ENCODE measurements at places on chromosomes 4 and X. TPM values are rescaled to one million over a fixed set of nuclear protein-coding genes. Genes with fewer than 3 reads are reported as not detected.
A peak's percentile ranks its signal among the peaks of the same experiment; 100 is the strongest.

The PPP2R3B gene
- total RNA-seq: 28.2 TPM

The BEND2 gene
- total RNA-seq: not detected

The F11 gene
- total RNA-seq: not detected

The PNMA5 gene
- 0.10 TPM for total RNA-seq

The CCSER1 gene
- total RNA-seq: 12.3 TPM

The GABRG1 gene
- total RNA-seq: not detected

The MAGEA11 gene
- total RNA-seq: not detected

The HPGD gene
- 33.7 TPM for total RNA-seq

The MAGEB2 gene
- total RNA-seq: not detected

The NUP54 gene
- 43.6 TPM for total RNA-seq

The CT45A5 gene
- not detected for total RNA-seq

The MAGED4B gene
- total RNA-seq: not detected

The GRIA3 gene
- total RNA-seq: not detected

DNA sequence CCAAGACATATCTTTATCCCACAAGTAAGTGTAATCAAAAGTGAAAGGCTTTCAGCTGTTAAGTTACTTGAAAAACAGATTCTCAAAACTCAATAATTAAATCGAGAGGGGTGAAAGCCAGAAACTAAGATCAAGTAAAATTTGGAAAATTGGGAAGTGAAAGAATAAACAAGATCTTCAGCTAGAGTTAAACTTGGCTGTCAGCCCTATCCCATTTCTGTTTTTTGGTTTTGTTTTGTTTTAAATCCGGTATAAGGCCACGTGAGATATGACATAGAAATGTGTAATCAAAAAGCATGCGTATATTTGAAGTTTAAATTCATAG is 856.8 kb downstream of the STIM2 start:
- no peak for DNase-seq

DNA sequence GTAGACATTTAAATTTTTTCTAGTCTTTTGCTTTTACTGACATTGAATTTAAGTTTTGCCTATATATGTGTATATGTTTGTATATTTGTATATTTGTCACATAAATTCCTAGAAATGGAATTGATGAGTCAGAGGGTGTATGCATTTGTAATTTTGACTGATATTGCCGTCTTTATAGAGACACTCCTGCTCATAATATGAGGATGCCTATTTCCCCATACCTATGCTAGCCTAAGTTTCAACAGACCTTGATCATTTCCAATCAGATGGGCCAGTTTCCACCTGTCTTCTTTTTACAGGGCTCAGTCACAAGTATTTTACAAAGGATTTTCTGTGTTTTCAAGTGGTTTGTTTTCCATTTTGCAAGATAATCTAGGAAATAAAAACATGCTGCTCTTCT is 10.8 kb downstream of the PDLIM5 start:
- DNase-seq: no peak

DNA sequence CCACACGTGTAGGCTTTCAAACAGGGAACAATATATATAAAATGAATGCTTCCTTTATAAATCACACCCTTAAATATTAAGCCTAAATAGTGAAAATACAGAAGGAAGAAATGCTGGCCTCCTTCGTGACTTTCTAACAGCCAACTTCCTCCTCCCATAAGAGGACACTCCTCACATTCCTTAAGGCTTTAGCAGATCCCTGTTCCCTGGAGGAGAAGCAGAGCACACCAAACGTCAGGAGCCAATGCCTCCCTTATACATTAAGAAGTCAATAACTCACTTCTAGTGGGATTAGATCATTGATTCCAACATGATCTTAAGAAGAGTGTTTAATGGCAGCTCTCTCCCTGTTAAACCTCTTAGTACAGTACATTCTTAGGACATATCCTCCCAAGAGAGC is 108.4 kb upstream of the FAM241A start:
- DNase-seq: no peak

- DNase-seq: no peak
Observed at GRCh38 chrX:9447906-9448305, 17.0 kb upstream of the TBL1X start.

DNA sequence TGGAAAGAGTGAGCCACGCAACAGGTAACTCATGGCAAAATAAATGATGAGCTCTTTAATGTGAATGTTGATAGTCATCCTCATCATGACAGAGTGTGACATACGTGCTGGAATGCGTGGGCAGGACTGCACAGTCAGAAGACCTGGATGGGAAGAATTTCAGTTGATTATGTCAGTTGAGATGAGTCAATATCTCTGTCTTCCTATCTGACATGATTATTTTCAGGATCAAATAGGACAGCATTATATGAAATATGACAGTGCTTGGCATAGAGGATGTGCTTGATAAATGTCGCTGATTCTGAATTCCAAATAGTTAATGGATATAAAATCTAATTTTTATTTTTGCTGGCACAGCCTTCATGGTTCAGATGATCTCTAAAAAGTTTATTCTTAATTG is 95.1 kb downstream of the IL15 start:
- no peak for DNase-seq

- DNase-seq: no peak
Observed at GRCh38 chr4:104979083-104979760, 167.5 kb upstream of the TET2 start.

GRCh38 chrX:11698702-11699101 is 33.0 kb upstream of the ARHGAP6 start:
- DNase-seq: no peak

DNA sequence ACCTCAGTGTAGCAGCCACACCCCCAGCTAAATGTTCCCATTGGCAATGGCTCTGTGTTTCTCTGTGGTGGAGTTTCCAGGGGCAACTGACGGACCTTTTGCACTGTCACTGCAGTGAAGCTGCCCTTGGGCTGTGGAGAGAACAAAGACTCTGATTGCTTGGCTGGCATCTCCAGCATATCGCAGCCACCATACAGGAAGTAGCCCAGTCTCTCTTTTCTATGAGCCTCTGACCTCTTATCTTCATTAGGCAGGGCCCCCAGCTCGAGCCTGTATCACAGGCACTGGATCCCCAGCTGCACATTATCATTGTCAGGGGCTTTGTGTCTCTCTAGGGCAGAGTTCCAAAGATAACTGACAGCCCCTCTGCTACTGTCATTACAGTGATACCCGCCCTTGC is 483.5 kb downstream of the ARAP2 start:
- DNase-seq: no peak

GRCh38 chr4:101265816-101266172 is 81.5 kb downstream of the PPP3CA start:
- DNase-seq: peak; percentile 40

DNA sequence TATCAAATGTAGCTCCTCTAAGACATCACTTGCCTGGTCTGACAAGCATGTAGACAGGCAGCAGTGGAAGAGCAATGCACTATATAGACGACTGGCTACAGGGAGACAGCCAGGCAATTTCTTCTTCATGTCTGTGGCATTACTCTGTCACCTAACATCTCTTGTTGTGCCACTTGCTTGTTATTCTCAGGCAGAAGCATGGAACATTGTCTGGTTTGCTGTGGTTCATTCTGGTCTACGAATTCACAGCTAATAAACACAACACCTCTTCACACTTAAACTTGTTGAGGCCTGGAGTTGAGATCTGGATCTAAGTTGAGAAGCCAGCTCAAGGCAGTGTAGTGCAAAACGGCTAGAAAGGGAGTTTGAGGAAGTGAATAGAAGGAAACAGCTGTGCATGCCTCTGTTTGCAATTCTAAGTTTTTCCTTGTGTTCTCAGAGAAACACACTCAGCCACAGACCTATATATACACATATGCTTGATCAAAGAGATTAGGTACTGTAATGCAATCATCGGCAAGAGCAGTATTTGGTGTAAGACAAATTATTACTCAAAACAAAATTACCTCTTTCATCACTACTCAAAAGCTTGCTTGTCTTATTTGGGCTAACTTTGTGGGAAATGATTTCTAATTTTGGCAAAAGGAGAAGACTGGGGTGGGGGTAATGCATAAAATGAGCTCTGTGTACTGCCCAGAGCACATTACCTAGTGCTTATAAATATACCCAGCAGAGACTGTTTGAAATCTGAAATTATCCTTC is 243.8 kb downstream of the PPP3CA start:
- peak; percentile 57 for DNase-seq

GRCh38 chr4:180953572-180953971 is 1289.6 kb upstream of the TENM3 start:
- DNase-seq: no peak

DNA sequence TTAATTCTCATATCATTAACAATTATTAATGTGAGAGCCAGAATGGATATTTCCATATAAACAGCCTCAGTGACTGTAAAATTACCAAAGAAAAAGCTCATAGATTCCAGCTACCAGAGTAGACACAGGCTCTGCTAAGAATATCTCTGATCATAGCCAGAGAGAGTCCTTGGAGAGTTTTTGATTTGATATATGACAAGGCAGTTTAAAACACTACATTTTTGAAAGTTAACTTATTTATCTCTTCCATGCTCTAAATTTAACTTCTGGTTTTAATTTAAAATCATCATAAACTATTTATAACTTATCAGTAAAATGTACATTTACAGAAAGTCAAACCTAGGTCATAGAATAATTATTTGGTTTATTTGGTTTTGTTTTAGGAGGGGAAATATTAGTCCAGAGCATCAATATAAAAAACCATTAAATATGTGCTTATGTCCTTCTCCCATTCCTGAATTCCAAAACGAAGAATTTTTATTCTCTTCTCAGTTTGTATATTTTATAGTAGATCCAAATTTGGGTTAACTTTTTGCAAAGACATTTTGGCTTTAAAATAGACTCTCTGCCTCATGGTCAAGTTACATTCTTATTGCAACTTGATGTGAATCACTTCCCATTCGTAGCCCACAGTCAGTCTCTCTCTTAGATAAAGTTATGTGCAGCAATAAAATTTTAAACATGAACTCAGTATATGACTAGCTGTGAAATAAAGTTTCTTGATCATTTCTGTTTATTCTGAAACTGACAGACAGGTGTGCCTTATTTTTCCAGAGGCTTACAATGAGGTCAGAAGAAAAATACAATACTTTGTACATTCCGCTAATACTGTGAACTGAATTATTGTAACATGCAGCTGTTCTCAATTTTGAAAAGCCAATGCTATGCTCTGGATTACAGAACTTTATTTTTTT is 267.1 kb downstream of the PAPSS1 start:
- DNase-seq: no peak

DNA sequence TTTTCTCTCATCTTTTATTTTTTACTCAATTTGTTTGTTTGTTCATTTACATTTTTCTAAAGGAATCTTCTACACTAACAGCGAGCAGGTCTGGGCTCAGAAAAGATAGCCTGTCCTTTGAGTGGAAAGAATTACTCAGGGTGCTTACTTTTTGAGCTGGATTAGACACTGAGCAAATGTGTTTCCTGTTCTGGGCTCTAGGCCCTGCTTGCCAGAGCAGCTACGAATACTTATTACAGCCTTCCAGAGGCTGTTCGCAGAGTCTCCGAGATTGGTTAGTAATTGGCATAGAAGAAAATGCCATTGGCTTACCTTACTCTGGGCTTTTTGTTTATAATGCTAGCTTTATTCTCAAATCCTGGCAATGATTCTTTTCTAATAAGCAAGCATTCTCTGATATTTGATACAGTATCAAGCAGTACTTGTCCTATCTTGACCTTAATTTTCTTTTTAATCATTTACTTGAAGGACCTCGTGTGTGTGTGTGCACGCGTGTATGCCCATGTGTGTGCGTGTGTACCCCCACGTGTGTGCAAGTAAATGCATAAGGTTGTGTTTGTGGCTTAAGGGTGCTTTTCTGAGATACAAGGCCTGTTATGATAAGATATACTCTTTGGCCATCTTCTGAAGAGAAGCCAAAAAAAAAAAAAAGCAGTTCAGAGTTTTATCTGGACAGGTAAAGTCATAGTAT is 76.2 kb upstream of the GRXCR1 start:
- DNase-seq: no peak

DNA sequence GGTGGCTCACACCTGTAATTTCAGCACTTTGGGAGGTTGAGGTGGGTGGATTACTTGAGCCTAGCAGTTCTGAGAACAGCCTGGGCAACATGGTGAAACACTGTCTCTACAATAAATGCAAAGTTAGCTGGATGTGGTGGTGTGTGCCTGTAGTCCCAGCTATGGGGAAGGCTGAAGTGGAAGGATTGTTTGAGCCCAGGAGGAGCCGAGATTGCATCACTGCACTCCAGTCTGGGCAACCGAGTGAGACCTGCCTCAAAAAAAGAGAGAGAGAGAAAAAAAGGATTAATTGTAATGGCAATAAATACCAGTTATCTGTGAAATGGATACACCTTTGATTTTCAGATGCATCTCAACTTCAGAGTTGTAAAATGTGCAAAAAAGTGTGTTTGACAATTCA is 58.8 kb downstream of the SPRY1 start:
- DNase-seq: no peak

- DNase-seq: no peak
Observed at GRCh38 chr4:179836179-179837075, 2394.2 kb upstream of the AGA start.

GRCh38 chr4:11543706-11544105 is 115.0 kb upstream of the HS3ST1 start:
- DNase-seq: peak; percentile 73

- no peak for DNase-seq
Observed at GRCh38 chr4:14865804-14866203, 136.5 kb upstream of the CPEB2 start.

GRCh38 chr4:79331126-79331876 is 5.4 kb upstream of the NAA11 start:
- peak; percentile 76 for DNase-seq

- no peak for DNase-seq
Observed at GRCh38 chr4:125358453-125358852, 43.7 kb downstream of the FAT4 start.

- DNase-seq: no peak
Observed at GRCh38 chr4:7908668-7909067, 31.0 kb downstream of the AFAP1 start.

DNA sequence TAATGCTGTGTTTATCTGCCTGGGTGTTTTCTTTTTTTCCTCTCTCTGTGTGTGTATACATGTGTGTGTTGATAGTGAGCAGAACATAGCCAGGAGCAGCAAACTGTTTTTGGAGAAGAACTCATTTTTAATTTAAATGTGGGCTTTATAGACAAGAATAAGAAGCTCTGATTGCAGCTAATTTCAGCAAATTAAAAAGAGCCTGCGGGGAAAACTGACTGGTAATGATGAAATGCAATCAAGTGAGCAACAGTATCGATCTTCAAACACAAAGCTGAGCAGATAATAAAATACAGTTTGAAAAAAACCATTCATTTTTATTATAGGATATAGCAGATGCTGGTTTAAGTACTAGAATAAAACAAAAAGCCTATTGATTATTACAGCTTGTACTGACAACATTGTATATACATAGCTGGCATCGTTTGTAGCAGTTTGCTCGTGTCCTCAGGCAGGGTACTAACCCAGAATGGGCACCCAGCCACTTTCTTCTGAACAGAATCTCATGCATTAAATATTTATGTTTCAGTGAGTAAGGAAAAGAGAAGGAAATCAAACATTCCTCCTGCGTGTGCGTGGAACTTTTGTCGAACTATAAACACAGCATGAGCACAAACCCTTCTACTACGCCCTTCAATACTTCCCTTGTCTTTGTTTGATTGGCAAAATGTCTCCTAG is 73.5 kb upstream of the ZFP42 start:
- no peak for DNase-seq

Data from HT-29 (cell line).